ENCODE measurements at places on chromosomes 16 and 17.

DNA sequence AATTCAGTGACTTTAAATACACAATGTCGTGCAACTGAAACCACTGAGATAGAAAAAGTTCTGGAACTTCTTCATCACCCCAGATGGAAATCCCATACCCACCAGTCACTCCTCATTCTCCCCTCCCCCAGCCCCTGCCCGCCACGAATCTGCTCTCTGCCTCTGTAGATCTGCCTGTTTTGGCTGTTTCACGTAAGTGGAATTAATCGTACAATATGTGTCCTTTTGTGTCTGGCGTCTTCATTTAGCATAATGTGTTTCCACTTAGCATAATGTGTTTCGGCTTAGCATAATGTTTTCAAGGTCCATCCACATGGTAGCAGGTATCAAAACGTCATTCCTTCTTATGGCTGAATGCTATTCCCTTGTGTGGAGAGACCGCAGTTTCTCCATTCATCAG is 3.5 kb upstream of the SPPL2C start:
- DNase-seq, result no peak

GRCh38 chr16:88505405-88506082 is 52.5 kb downstream of the ZFPM1 start:
- DNase-seq, result no peak

DNA sequence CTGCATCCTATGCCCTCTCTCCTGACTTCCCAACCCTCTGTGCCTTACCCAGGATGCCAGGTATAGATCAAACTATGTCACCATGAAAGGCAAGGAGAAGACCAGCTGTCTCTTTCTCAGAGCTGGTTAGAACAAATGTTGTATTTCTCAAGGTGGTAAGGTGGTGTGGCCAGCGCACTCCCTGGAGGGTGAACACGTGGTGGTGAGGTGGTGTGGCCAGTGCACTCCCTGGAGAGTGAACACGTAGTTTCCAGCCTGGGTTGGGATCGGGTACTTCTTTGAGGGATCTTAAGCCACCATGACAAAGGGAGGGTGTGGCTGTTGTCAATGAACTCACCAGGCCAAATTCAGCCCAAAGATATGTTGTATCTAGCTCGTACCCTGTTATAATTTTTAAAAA is 26.8 kb downstream of the KATNIP start:
- DNase-seq, result no peak

GRCh38 chr16:69364088-69364487 is 12.5 kb upstream of the TMED6 start:
- no peak for DNase-seq

- no peak for DNase-seq
Measured at GRCh38 chr17:79796444-79796762, 474 bp downstream of the CBX8 start.

- no peak for DNase-seq
Measured at GRCh38 chr17:80957461-80957941, 34.1 kb upstream of the CHMP6 start.

GRCh38 chr17:77906377-77906871 is 52.1 kb upstream of the TNRC6C start:
- DNase-seq, result no peak

DNA sequence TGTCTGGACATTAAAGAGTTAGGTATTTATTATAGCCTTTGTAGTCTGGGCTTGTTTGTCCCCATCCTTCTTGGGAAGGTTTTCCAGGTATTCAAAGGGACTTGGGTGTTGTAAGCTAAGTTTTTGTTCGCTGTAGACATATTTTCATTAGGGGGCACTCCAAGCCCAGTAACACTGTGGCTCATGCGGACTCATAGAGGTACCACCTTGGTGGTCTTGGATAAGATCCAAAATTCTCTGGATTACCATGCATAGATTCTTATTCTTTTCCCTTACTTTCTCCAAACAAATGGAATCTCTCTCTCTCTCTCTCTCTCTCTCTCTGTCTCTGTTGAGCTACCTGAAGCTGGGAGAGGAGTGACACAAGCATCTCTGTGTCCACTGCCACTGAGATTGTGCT is 48.9 kb downstream of the ERCC4 start:
- no peak for DNase-seq

DNA sequence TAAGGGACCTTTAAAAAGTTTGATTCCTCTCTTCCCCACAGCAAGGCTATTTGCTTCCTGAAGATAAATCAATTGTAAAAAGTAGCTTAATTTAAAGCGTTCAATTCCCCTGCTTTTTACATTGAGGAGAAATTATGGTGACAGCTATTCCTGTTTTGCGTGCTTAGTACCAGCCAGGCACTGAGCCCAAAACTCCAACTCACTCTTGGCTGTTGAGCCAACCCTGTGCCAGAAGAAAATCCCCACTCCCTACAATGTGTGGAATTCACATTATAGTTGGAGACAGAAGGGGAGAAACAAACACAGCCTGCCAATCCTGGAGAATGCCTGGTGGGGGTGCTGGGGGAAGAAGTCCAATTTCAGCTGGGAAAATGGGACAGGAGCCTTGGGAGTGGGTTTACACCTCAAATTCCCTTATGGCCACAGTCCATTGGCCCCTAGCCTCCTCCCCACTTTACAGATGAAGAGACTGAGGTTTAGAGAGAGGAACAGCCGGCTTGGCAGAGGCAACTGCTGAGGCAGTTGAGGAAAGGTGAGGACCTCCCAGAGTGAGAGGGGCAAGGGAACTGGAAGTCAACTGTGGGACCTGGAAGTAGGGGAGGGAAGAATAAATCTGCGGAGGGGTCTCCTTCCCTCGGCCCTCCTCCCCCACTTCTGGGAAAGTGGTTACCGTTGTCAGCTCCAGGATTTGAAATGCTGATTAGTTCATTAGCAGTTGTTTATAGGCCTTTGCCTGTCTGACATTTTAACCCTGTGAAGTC is 26.1 kb downstream of the CDH1 start:
- DNase-seq, result no peak
